ENCODE measurements at places on chromosomes 2 and 18.

GRCh38 chr2:2840681-2841300 lies 509.7 kb upstream of the MYT1L start:
- no peak for DNase-seq

GRCh38 chr2:54629914-54630857 lies 93.3 kb upstream of the EML6 start:
- DNase-seq, result peak; percentile 57

DNA sequence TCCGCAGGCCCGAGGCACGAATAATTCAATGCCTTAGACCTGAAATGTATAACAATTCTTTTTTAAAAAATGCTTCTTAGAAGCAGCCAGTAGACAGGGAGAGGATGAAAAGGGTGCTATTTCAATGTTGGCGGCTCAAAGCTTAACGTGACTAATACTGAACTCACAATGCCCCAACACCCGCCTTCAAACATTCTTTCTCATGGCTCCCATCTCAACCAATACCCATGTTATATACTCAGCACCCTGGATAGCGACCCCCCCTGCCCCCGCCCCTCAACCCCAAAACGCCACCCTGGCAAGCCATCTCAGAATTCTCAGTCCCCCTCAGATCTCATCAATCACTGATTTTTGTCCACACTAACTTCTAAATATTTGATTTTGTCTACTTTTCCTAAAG lies 4.4 kb downstream of the FBXO41 start:
- no peak for DNase-seq

DNA sequence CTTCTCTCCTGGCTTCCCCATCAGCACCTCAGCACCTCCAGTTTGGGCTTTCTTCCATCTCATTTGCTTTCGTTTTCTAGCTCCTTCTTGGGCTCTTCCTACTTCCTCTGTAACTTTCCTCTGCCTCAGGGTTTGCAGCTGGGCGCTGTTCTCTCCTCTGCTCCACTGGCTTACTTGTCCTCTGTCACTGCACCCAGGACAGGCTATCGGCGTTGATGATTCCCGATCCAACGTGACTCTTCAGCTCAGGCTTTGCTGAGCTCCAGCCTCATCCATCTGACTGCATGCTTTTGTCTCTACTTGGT lies 362.4 kb downstream of the CYRIA start:
- DNase-seq, result no peak

DNA sequence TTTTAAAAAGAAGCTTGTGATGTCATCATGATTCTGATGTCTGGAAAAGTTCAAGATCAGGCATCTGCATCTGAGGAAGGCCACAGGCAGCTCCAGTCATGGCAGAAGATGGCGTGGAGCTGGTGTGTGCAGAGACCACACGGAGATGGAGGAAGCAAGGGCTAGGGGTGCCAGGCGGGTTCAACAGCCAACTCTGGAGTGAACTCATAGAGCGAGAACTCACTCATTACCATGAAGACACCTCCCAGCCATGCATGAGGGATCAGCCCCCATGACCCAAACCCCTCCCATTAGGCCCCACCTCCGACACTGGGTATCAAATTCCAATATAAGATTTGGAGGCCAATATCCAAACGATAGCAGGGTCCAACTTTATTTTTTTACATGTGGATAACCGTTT lies 61.6 kb downstream of the KCNG2 start:
- no peak for DNase-seq

GRCh38 chr2:41930807-41931566 lies 116.8 kb upstream of the PKDCC start:
- DNase-seq, result no peak

- no peak for DNase-seq
Measured at GRCh38 chr2:188494906-188495305, 203.2 kb downstream of the GULP1 start.

DNA sequence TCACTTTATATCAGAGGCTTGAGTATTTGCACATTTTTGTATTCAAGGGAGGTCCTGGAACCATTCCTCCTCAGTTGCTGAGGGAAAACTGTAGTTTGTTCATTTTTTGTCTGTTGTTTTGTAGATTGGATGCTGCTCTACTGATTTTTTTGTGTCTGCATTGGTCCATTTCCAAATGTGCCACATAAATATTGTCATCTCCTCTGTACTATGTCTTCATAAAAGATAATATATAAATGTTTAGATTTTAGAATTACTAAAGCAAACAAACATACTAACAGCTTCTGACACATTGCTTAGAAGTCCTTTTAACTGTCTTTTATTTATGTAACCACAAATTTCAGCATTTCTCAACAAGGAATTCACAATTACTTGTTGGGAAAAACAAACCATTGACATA lies 356.8 kb downstream of the PLCL1 start:
- no peak for DNase-seq

DNA sequence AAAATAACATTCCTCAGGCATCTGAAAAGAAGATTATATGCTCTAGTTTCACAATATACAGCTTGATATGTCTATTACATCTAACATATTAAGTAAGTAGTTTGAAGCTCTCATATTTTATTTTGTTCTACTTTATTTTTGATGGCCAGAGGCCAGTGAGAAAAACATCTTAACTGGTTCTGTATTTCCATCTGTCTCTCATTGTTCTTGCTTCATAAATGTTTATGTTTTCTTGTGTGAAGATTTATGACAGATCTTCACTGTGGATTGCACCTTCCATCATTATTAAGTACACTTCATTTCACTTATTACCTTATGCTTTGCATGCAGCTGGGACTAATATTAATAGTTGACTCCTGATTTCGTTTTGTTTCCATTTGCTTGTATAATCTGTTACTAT lies 511.2 kb downstream of the TSN start:
- DNase-seq, result no peak

- DNase-seq, result no peak
Measured at GRCh38 chr2:235433860-235434259, 60.0 kb upstream of the AGAP1 start.

DNA sequence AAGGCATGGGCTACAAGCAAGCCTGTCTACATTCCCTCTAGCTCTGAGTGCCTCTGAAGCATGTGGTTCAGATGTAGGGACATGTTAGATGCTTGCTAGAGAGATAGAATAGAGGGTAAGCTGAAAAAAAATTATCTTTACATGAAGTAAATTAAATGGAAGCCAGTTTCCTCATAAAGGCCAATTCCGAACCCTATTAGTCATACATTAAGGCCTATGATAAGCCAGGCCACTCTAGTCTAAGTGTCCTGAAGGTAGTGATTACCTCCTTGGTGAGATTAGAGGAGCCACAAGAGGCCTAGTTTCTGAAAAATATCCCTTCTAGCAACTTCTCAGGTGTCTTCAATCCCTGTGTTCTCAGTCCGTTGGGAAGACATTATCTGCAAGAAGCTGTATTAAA lies 72.4 kb upstream of the NPAS2 start:
- no peak for DNase-seq

- no peak for DNase-seq
Measured at GRCh38 chr18:7568426-7568825, 1.3 kb downstream of the PTPRM start.

GRCh38 chr2:241482126-241482955 lies 26.0 kb downstream of the STK25 start:
- no peak for DNase-seq

DNA sequence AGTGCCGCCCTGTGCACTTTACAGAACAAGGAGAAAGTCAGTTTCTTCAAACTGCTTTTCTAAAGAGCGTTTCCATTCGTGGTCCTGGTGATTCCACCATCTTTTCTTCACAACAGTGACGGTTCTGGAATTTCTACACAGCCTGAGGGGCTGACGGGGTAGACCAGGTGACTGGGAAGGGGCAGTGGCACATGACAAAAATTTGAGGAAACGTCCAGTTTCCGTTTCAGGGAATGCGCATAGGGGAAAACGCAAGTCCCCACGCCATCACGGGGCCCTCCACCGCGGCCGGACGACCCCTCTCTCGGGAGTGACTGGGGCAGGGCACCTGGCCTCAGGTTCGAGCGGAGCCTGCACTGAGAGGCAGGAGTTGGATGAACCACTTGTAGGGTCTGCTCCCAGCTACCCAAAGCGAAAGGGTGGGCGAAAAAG lies 980 bp upstream of the SPTBN1 start:
- no peak for DNase-seq

GRCh38 chr2:171952276-171952675 lies 30.0 kb downstream of the HAT1 start:
- no peak for DNase-seq

GRCh38 chr18:79487801-79488201 lies 92.1 kb downstream of the NFATC1 start:
- DNase-seq, result no peak

DNA sequence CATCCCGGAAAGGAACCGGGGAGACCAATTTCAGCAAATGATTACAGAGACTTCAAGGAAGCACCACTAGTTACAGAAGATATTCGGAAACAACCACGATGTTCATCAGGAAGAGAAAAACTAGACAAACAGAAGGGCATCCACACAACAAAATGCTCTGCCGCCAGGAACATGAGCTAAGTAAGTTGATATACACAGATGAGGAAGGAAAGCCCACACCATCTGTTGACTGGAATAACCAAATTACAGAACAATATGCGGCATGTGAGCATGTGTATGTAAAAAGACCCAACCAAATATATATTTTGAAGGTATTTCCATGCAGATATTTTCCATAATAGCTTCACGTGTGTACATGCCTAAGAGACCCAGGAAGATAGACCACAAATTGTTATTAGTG lies 47.0 kb downstream of the ACKR3 start:
- DNase-seq, result no peak

- peak; percentile 41 for DNase-seq
Measured at GRCh38 chr2:65053199-65053598, 3.0 kb upstream of the CEP68 start.

DNA sequence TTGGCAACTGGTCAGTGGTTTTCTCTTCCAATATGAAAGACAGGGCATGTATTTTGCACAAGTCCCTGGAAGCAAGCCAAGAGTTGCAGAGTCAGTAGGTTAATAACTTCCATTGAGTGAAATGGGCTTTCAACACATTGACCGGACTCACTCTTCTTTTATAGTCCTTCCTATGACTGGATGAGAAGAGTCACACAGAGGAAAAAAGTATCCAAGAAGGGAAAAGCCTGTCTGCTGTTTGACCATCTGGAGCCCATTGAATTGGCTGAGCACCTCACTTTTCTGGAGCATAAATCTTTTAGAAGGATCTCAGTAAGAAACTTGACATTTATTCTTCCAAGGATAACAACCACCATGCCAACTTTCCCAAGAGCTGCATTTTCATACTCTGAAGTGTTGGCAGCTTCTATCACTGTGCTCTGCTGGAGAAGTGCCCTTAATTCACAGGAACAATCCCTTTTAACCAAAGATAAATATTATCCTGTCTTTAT lies 45.4 kb downstream of the RASGRP3 start:
- DNase-seq, result no peak

- no peak for DNase-seq
Measured at GRCh38 chr18:2758309-2758708, 88.5 kb upstream of the EMILIN2 start.

- no peak for DNase-seq
Measured at GRCh38 chr2:108640731-108641130, 78.6 kb upstream of the RANBP2 start.

DNA sequence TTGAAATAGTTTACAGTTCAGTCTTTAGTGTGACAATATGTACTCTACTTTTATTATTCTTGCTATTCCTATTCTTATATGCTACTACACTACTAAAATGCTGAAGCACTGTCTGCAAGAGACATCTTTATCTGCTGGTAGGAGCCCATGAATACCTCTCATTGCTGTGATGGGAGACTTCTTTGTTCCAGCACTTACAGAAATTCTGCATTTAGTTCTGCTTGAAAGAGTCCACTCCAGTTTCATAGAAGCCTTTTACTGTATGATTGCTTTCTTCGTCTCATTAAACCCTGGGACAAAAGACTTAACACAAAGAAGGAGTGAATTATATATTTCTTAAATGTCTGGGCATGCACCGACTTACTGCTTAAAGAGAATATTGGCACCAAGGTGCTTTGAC lies 272.7 kb downstream of the CD226 start:
- DNase-seq, result no peak

DNA sequence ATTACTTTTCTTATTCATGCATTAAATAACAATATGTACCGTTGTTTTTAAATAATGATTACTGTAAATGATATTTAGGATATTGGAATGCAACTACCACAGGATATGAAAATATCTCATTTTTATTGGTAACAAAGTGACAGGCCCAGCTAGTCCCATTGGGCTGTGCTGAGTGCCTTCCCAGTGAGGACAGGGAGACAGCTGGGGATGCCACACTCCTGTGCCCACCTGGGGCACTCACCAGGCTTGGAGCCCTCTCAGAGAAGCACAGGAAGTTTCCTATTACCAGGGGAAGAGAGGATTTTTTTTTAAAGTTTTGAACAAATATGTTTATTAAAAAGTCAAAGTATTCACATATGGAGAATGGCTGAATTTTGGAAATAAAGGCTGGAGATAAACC lies 48.9 kb downstream of the PARD6G start:
- no peak for DNase-seq

GRCh38 chr2:112220831-112221230 lies 34.0 kb downstream of the ZC3H8 start:
- no peak for DNase-seq

- DNase-seq, result no peak
Measured at GRCh38 chr2:83191316-83191715, 1267.8 kb downstream of the SUCLG1 start.

DNA sequence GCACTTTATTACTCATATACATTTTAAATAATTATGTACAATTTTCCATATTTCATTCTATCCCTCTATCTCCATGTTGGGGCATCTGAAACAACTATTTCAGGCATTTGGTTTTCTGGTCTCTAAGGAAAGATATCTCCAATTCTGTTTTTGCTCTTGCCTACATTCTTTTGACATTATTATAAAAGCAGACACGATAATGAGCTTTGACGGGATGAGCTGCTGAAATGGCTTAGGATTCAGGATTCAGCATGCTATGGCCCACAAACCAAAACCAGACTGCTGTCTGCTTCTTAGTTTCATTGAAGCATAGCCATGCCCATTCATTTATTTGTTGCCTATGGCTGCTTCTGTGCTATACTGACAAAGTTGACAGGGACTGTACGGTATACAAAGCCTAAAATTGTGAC lies 42.7 kb upstream of the GLS start:
- no peak for DNase-seq

GRCh38 chr2:69989009-69989408 lies 27.6 kb upstream of the ASPRV1 start:
- no peak for DNase-seq

DNA sequence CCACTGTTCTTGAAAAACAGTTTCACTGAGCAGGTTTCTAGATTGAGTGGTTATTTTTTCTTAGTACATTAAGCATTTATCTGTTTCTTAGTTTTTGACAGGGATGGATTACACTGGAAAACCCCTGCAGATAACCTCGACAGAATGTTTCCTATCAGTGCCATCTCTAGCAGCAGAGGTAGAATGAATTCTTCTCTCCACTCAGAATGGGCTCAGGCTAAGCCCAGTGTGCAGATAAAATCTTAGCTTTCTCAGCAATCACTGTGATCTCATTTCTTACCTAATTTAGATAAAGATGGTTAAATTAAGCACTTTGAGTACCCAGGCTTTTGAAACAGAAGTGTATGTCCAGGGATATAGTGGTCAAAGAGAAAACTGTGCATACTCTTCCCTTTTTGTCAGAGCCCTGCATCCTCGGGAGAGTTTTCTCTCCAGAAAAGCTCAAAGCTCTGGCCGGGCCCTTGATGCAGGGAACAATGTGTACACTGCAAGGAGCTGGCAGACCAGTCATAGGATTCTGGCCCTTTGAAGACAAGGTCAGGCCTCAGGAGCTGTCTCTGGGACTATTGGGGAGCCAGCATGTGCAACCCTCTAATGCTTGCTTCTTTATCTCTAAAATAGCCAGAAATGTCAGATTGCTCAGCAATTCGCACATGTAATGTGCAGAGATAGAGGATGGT lies 10.6 kb upstream of the AKAIN1 start:
- DNase-seq, result no peak

- peak; percentile 76 for DNase-seq
Measured at GRCh38 chr2:112690853-112691401, 29.9 kb upstream of the NT5DC4 start.
